ENCODE measurements at places on chromosomes 1 and 21.

GRCh38 chr1:113147073-113147625 lies 74.2 kb downstream of the LRIG2 start:
- DNase-seq = no peak

- no peak for DNase-seq
Measured at GRCh38 chr1:184971522-184972265, 2.6 kb downstream of the NIBAN1 start.

GRCh38 chr1:62435231-62436038 lies 1.4 kb upstream of the USP1 start:
- peak; percentile 74 for DNase-seq

GRCh38 chr1:23122023-23122748 lies 46.5 kb downstream of the LUZP1 start:
- peak; percentile 56 for DNase-seq

DNA sequence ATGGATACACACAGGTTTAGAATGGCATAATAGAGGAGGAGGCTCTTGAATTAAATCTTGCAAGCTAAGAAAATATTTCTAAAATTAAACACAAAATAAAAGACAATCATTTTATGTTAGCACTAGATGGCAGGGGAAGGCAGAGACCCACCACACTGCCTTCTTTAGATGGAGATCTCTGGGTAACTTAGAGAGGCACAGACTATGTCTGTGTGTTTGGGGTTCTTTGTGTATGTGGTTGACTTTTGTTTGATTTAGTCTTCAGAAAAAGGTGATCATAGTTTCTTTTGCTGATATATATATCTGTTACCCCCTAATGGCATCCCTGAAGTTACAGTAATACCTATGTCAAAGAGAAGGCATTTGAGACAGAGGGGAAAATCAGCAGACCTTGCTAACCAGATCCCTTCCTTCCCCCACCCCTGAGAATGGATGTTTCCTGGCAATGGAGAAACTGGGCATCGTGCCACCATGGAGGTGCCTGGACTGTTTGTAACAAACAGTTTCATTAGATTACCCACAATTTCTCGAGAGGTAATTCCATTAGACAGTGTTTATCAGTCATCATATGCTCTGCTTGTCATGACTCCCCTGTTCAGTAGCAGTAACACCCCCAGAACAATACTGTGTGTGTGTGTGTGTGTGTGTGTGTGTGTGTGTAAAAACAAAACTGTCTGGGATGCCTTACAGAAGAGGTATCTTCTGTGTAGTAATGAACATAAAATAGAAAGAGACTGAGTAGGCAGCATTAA lies 228.3 kb upstream of the DEPDC1 start:
- no peak for DNase-seq

DNA sequence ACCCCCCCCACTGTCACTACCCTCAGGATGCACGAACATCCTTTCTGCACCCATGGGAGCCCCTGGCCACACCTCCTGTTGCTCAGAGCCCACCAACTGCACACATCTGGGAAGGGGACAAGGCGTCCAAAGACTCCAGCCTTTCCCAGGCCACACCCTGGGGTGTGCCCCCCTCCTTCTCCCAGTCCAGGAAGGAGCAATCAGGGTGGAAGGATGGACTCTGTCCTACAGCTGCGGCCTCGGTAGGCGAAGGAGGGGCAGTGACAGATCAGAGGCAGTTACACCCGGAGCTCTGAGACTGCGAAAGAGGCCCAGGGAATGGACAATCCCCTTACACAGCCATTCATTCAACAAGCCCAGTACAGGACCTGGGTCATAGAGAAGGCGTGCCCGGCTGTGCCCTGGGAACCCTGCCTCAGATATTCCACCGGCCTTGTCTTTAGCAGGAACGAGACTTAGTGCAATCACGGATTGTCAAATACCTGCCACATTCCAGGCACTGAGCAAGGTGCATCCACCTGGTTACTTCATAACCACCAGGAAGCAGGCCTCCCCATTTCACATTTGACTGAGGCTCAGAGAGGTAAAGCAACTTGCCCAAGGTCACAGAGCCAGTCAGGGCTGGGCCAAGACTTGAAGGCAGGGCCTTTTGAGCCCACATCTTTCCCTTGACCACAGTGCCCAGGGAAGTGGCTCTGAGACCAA lies 9.4 kb downstream of the HSPG2 start:
- peak; percentile 61 for DNase-seq

- no peak for DNase-seq
Measured at GRCh38 chr1:192235127-192235526, 76.9 kb downstream of the RGS18 start.

- no peak for DNase-seq
Measured at GRCh38 chr21:44089001-44089911, 17.9 kb upstream of the PWP2 start.

DNA sequence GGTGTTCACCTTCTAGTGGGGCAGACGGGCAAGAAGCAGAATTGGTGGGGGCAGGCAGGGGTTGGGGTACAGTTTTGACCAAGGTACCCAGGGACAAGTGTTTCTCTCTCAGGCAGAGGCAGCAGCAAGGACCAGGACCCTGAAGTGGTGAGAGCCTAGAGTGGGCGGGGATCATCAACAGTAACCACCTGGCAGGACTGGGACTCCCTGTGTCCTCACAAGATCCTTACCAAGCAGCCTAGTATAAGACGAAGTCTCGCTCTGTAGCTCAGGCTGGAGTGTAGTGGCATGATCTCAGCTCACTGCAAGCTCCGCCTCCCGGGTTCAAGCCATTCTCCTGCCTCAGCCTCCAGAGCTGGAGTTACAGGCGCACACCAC lies 3.2 kb upstream of the NADK start:
- no peak for DNase-seq

DNA sequence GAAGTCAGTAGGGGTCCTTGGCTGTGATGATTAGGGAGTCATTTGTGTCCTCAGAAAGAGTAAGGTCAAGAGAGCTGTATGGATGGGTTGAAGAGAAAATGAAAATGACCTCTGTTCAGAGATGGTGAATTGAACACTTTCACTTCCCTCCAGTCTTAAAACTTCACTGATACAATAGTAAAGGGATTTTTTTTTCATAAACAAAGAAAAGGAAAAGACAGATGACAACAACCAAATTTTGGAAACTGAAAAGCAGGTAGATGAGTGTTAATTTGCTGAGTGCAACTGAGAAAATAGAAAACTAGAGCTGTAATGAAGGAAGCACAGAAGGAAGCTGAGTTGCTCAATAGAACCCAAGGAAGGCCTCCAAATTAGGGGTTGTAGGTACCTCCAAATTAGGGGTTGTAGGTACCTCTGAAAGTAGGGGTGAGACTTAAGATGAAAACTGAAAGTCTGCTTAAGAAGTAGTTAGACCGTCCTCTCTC lies 14.8 kb upstream of the S1PR1 start:
- DNase-seq = no peak

DNA sequence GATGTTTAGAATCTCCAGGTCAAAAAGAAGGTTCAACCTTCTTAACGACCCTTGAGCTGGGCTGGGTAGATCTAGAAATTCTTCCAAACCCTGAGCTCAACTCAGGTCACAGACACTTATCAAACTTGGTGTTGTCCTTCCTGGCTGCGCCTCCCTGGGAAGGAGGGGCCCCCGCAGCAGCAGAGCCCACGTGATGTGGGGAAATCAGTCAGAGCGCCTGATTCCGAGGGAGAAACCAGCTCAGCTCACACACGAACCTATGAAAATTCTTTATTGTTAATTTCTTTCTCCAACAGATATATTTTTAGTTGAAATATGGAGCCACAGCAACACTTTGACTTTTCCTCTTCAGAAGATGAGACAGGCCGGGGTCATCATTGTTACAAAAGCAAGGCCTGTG lies 24.3 kb upstream of the CLSTN1 start:
- no peak for DNase-seq

DNA sequence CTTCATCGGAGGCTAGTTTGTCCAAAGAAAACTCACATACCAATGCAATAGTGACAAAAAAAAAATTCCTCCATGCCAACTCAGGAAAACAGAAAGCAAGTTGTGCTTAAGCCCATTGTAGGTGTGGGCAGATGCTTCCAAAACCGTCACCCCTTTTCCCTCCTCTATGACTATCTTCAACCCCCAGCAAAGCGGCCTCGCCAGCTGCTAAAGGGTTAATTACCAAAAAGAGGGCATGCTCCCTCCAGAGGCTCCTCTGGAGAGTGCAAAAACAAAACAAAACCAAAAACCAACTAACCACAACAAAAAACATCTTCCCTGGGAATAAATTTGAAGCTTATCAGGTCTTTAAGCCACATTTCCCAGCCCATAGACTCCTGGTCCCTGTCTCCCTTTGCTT lies 1.2 kb downstream of the LMOD1 start:
- DNase-seq = no peak

GRCh38 chr1:76939817-76940216 lies 72.5 kb downstream of the ST6GALNAC5 start:
- DNase-seq = no peak

GRCh38 chr1:218991089-218991488 lies 182.6 kb upstream of the LYPLAL1 start:
- no peak for DNase-seq

DNA sequence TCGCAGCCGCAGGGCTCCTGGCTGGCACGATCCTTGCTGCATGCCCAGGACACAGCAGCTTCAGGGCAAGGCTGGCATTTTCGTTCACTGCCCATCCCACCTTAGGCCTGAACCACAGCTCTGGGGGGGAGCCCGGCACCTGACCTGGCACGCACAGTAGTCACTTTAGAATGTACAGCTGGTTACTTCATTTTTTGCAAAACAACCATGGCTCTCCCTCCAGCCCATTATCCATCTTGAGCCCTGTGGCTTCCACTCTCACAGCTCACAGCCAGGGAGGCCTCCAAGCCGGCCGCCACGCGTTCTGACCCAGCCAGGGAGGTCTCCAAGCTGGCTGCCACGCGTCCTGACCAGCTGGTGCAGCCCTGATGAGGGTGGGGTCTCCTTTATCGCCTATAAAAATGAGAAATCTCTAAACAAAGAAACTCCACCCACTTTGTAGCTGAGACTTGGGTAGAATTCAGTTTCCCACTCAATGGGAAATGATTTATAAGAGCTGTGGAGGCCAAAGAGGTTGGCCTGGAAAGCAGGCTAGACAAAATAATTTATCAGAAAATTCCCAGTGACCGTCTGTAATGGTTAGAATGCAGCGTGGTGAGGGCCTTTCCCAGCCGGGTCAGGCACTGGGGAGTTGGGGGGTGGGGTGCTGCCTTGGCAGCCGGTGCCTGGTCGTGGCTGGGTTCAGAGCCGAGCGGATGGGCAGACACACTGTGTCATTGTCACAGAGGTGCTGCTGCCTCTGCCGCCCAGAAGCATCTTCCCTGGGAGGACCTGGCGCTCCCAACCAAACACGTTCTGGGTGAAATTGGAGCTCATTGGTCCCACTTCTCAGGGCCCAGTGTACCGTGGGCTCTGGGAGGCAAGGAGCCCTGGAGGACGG lies 54.6 kb upstream of the ACTRT2 start:
- no peak for DNase-seq

- DNase-seq = no peak
Measured at GRCh38 chr1:228013935-228014930, 7.4 kb downstream of the WNT3A start.

- no peak for DNase-seq
Measured at GRCh38 chr1:11484321-11484655, 5.3 kb downstream of the DISP3 start.

DNA sequence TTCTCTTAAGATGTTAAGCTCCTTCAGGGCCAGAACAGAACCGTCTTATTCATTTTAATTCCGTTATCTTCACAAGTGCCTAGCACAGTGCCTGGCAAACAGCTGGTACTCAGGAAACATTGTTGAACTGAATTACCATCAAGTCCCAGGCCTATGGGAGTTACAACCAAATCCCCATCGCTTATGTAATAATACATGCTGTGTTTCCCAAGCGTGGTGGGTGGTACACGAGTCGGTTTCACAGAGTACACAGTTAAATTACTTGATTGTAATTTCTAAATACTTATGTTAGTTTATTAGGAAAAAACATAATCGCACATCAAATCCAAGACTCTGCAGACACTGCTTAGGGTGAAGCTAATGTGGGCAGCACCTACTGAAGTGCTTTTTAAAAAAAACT lies 1.0 kb downstream of the ANGEL2 start:
- peak; percentile 7 for DNase-seq

DNA sequence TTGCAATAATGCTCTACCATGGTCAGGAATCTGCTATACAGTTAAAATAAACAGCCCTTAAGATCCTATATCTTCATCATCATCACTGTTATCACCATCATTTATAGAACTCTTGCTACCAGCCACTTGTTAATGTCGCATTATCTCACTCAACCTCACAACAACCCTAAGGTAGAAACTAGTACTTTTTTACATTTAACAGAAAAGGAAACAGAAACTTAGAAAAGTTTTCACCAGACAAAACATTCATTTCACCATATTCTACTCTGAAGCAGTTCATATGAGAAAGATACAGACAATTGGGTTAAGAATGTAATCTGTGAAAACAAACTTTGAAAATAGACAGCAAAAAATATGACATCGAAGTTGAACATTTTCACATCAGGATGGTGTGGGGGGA lies 262.6 kb downstream of the ATG4C start:
- DNase-seq = no peak

GRCh38 chr1:115702959-115703358 lies 61.2 kb downstream of the VANGL1 start:
- DNase-seq = no peak

DNA sequence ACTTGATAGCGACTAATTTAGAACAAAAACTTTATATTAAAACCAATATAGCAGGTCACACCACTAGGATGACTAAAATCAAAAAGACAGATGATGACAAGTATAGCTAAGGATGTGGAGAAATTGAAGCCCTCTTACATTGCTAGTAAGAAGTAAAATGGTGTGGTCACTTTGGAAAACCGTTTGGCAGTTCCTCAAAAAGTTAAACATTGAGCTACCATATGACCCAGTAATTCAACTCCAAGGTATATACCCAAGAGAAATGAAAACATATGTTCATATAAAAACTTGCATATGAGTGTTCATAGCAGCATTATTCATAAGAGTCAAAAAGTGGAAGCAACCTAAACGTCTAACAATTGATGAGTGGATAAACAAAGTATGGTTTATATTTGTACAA lies 13.0 kb upstream of the SERINC2 start:
- peak; percentile 47 for DNase-seq

- no peak for DNase-seq
Measured at GRCh38 chr1:12811409-12811784, 19.8 kb downstream of the PRAMEF11 start.

DNA sequence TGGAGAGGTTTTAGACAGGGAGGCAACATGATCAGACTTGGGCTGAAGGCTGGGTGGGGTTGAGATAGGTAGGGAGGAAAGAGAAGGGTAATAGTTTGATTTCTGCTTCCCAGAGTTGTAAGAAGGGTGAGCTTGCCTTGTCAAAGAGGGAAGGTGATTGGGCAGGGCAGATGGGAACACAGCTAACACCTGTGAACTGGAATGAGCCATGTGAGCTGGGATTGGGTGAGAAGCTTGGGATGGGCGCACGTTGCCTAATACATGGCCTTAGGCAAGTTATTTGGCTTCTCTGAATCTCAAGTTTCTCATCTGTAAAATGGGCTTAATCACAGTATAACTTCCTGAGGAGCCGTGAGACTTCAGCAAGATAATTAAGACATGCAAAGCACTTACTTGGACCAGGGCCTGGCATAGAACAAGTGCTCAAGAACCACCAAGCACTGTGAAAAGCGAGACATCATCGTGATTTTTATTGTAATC lies 33.8 kb upstream of the ID3 start:
- DNase-seq = peak; percentile 91

GRCh38 chr1:3035563-3036446 lies 14.5 kb downstream of the ACTRT2 start:
- DNase-seq = no peak

GRCh38 chr1:50959303-50959912 lies 659 bp downstream of the FAF1 start:
- DNase-seq = peak; percentile 28

- DNase-seq = no peak
Measured at GRCh38 chr1:221753828-221754188, 11.9 kb upstream of the DUSP10 start.
